ENCODE measurements at places on chromosomes 5 and 9.

DNA sequence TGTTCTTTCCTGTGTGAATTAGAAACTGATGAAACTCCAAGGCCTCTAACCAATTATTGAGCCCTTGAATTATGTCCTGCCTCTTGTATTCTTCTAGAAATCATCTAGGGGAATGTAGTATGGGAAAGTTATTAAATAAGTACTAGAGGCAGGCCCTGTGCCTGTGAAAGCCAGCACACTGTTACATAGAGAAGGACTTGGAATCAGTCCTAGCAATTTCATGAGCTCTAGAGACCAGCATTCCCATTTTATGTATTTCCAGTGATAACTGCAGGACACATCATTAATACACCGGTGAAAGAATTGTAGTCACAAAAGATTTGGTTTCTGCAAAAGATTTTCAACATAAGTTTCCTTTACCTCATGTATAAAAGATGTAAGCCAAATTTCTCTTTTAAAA, 168.5 kb upstream of the VLDLR start:
- DNase-seq, result no peak

- DNase-seq, result no peak
Measured at GRCh38 chr9:102974530-102974929, 20.6 kb upstream of the CYLC2 start.

GRCh38 chr9:32502464-32502863, 23.5 kb downstream of the RIGI start:
- DNase-seq, result no peak

GRCh38 chr5:89396278-89396954, 513.4 kb upstream of the MEF2C start:
- no peak for DNase-seq

GRCh38 chr9:109743696-109744095, 36.3 kb upstream of the PALM2AKAP2 start:
- DNase-seq, result no peak

DNA sequence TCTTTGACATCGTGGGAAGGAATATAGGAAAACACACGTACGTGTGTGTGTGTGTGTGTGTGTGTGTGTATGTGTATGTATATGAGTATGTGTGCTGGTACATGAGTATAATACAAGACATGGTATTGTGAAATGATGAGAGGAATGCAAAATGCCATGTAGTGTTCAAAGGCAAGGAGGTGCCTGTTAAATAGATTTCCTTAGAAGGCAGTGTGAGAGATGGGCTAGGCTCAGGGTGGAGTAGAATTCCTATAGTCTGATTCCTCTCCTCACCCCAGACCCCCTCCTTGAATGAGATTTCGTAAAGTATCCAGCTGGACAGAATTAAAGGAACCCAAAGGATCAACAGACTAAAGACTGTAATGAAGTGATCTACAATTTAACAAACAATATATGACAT, 11.1 kb downstream of the GPR21 start:
- DNase-seq, result no peak

DNA sequence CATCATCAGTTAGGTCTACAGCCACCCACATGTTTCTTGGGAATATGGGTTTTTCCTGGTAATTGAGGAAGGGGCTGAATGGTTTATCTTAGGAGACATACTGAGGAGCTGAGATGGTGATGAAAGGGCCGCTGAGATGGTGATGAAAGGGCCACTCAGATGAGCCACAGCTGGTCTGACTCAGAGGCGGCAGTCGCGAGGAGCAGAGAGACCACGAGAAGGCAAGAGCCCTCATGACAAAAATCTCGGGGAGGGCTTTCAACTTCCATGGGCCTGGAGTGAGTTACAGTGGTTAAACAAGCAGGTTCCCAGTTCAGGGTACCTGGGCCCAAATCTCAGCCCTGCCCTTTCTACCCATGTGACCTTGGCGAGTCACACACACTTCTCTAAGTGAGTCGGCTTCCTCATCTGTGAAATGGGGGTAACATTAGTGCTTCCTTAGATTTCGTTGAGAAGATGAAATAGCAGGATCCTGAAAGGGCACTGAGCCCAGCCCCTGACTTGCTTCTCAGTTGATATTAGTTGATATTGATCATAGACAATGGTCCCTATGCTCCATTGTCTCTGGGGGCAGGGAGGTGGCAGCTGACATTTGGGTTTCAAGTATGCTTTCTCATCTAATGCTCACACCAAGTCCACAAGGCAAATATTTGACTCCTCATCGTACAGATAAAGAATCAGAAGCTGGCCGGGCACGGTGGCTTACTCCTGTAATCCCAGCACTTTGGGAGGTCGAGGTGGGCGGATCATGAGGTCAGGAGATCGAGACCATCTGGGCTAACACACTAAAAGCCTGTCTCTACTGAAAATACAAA, 169.5 kb downstream of the RGS3 start:
- DNase-seq, result no peak

All from stimulated activated CD8-positive, alpha-beta memory T cell treated with anti-CD3 and anti-CD28 coated beads, Interleukin-4, amount 100 ng/mL, for 1 hour (primary cell).